Stimulated activated CD8-positive, alpha-beta memory T cell treated with anti-CD3 and anti-CD28 coated beads, Interleukin-12 subunit alpha, Interleukin-12 subunit beta, amount 100 ng/mL, for 1 hour (primary cell): ENCODE measurements at places on chromosomes 7 and 10.

DNA sequence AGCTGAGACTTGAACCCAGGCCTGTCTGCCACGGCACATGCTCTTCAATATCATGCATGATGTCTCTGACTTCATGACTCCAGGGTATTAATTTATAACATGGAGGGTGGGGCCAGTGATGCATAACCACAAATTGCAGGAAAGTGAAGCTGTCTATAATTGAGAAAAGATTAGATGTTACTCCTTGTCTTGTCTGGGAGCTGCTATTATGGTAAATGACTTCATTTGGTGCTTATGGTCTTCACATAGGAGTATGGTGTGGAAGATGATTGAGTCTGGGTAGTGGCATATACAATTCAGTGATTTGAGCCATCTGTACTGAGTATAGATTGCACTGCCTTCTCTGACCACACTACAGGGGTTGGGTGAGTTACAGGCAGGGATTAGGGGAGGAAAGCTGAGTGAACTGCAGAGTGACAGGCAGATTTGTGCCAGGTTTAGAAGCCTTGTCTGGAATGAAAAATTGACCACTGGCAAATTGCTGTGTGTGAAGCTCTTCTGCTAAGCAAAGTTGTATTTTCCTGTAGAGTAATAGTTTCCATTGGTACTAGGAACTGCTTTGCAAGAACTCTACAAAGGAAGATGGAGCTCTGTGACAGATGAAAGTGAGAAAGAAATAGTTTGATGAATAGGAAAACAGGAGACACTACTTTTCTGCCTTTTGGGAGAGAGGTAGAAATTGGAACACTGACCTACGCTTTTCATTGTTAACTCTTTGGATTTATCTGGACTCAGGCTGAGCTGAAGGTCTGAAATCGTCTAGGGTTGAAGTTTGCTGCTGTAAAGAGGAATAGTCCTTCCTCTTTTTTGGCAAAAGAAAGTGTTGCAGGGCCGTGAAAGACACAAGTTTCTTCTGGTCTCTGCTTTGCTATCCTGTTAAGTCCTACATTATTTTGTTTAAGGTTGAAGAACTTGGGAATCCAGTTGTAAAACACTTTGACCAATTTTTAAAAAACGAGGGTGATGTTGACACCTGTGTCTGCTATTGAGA, 2.7 kb downstream of the SND1 start:
- no peak for DNase-seq

- no peak for DNase-seq
These were observed 32.2 kb upstream of the COL13A1 start for GRCh38 chr10:69769395-69769992.

GRCh38 chr10:100109670-100110069, 28.0 kb upstream of the CPN1 start:
- DNase-seq = no peak

DNA sequence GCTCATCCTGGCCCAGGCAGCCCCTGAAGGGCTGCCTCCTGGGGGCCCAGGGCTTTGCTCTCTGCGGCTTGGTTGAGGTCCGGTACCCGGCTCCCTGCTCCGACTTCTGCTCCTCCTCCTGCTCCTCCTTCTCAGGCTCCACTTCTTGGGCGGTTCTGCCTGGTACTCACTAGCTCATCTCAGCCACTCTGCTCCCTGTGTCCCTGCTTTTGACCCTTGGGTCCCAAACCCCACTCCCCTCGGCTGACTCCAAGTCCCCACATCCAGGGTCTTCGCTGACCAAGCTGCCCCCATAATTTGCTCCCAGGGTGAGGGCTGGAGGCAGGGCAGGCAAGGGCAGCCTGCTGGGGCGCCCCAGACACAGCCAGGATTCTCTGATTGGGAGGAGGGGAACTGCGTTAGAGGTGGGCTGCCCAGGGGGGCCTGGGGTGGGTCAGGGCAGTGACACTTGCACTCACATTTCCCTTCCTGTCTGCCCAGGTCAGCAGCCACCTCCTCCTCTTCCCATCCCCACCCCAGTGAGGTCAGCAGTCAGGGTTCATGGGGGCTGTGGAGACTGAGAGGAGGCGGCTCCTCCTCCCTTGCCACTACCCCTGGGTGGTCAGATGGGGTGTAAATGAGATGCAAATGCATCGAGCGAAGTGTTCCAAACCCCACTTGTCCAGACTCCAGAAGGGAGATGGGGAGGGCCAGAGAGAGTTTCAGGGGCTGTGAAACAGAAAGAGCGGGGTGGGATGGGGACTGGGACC, 2.2 kb downstream of the SMARCD3 start:
- no peak for DNase-seq

GRCh38 chr7:17915168-17915567, 25.1 kb downstream of the SNX13 start:
- DNase-seq = no peak

DNA sequence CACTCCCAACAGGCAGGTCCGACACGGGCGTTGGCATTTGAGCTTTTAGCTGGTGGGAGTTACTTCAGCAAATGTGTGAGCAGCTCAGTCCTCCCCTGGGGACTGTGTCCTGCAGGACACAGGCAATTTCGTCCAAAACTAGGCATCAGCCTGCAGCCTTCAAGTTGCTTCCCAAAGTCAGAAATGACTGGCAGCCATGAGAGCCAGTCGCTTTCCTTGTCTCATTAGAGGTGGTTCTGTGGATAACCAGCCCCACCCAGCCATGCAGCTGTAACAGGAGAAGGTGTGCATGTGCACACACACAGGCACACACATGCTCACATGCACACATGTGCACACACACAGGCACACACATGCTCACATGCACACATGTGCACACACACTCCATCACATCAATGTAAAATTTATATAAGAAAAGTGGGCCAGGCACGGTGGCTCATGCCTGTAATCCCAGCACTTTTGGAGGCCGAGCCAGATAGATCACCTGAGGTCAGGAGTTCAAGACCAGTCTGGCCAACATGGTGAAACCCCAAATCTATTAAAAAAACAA, 138.8 kb upstream of the TCERG1L start:
- no peak for DNase-seq

DNA sequence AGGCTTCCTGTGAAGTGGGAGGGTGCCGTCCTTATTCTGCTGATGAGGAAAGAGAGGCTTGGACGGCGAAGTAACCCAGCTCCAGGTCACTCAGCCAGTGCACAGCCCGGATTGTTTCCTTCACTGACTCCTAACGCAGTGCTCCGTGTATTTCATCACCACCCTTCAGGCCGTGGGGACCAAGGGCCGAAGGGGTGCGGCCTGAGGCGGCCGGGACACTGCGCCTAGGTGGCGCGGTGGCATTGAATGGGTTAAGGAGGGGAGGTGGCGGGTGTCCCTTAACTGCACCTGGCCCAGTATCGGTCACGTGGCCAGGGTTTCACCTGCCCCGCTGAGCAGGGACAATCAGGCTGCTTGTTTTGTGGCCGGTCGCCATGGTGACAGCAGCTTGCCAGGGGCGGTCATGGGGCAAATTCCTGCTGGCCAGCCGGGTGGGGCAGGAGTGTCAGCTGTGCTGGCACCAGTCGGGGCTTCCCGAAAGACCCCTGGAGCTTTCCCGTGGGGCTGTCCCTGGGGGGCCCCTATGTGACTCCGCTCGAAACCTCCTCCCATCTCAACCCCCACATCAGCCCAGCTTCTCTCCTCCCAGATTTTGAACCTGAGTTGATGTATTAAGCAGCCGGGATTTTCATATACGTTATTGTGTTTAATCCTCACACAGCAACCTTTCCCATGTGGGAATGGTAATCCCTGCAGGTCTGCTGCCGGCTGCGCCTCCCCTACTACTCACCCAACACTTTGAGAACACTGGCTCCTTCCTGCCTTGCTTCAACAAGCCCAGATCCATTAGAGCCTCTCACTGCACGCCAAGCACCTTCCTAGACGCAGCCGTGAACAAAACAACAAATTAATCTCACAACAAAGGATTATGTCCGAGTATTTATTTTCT, 4.4 kb upstream of the ABHD11 start:
- no peak for DNase-seq

GRCh38 chr10:117896517-117896916, 150.2 kb downstream of the RAB11FIP2 start:
- no peak for DNase-seq

GRCh38 chr10:53978301-53978700, 822.7 kb downstream of the PCDH15 start:
- no peak for DNase-seq

DNA sequence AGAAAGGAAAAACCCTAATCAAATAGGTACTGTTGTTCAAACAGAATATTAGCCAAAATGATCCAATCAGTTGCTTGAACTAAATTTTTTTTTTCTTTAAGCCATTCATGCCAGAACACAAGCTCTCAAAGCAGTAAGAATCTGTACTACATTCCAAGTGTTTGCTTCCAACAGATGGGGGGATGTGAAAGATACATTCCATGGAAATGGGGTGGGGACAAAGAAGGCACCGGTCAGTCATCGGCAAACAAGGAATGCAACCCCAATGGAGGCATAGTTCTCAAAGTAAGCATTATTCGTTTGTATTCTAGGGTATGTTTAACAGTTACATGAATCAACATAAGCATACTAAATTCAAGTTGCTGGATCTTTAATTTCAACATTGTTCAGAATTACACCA, 32.5 kb downstream of the C10orf143 start:
- no peak for DNase-seq

DNA sequence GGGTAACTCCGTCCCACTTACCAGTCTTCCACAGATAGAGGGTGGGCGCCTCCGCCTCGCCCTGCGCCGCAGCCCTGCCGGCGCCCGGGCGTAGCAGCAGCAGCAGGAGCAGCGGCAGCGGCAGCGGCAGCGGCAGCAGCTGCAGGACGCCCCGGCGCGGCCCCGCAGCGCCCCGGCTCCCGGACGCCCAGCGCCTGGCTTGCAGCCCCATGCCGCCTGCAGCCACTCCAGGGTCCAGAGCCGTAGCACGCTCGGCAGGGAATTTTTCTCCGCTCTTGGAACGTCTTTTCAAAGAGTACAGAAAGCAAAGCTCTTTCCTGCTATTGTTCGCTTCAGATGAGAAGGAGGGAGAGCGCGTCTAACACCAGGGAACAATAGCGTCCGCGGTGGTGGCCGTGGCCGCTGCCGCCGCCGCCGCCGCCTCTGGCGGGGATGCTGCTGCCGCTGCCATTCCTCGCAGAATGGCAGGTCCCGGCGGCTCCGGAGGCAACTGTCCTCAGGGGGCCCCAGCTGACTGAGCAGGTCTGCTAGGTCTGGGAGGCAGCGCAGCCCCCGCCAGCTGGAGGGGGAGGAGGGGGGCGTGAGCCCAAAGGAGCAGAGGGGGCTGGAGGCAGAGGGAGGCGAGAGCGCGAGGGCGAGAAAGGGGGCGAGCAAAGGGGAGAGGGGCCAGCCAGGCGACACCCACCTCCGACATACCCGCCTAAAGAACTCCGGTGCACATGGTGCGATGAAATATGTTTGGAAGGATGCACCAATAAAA, at the start of gene THSD7A:
THSD7A (minus strand) TSS at position 463 of the 760 bp plus-strand sequence; CDS start at position 211, 252 bp downstream.
- DNase-seq = no peak
